ENCODE measurements at places on chromosomes 3 and 15. TPM values are rescaled to one million over a fixed set of nuclear protein-coding genes. Genes with fewer than 3 reads are reported as not detected.
A peak's percentile ranks its signal among the peaks of the same experiment; 100 is the strongest.

GRCh38 chr3:11282250-11283138 is 10.3 kb downstream of the ATG7 start:
- H3K36me3 ChIP-seq = no peaks in the 10 kb centered on the region
- H3K4me1 ChIP-seq = no peaks in the 10 kb centered on the region
- H3K4me3 ChIP-seq = no peak overlapping the region
- no peak for DNase-seq

GRCh38 chr3:156825795-156826143 is 384 bp upstream of the LEKR1 start:
- no peaks in the 10 kb centered on the region for H3K36me3 ChIP-seq
- H3K4me3 ChIP-seq = peak overlapping the region; percentile 52
- peaks cover 21% of the 10 kb centered on the region for H3K4me1 ChIP-seq
- no peaks in the 10 kb centered on the region for H3K27me3 ChIP-seq

GRCh38 chr15:83613714-83614113 is 40.2 kb upstream of the ADAMTSL3 start:
- H3K27ac ChIP-seq = no peak overlapping the region
- H3K36me3 ChIP-seq = no peaks in the 10 kb centered on the region
- H3K27me3 ChIP-seq = no peaks in the 10 kb centered on the region
- no peak overlapping the region for H3K4me3 ChIP-seq
- no peak for DNase-seq

GRCh38 chr3:197189623-197190022 is 108.8 kb downstream of the DLG1 start:
- H3K27me3 ChIP-seq = no peaks in the 10 kb centered on the region
- H3K4me1 ChIP-seq = peaks cover 14% of the 10 kb centered on the region
- no peak overlapping the region for H3K4me3 ChIP-seq

GRCh38 chr15:60583946-60584345 is 105.0 kb upstream of the ICE2 start:
- H3K27me3 ChIP-seq = no peaks in the 10 kb centered on the region
- H3K36me3 ChIP-seq = peaks cover 1% of the 10 kb centered on the region
- peak; percentile 71 for DNase-seq
- H3K4me3 ChIP-seq = no peak overlapping the region

DNA sequence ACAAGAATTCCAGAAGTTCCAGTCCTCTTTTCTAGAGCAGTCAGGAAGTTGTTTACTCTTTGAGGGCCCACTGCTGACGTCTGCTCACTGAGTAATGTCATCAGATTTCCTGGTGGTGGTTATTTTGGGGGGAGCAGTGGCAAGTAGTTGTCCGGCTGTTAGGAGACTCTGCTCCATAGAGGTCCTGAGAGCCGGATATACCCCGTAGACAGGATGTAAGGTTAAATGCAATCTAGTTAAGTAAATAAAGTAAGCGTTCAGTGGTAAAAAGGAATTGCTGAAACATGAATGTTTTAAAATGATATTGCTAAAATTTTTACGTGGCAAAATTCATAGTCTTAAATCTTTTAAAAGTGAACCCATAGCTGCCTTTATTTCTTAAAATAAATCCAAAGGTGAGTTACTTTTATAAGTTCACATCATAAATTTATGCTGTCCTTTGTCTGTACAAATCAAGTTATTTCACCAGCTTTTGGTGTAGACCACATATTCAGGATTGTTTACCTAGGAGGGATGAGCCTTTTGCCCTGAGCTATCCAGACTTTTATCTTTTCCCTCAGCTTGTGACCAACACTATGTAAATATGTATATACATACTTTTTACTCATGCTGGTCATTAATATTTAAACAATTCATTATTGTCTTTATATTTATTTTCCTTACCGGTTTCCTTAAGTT is 65.8 kb downstream of the PDE8A start:
- no peaks in the 10 kb centered on the region for H3K36me3 ChIP-seq
- H3K4me1 ChIP-seq = peaks cover 16% of the 10 kb centered on the region
- no peak for DNase-seq

DNA sequence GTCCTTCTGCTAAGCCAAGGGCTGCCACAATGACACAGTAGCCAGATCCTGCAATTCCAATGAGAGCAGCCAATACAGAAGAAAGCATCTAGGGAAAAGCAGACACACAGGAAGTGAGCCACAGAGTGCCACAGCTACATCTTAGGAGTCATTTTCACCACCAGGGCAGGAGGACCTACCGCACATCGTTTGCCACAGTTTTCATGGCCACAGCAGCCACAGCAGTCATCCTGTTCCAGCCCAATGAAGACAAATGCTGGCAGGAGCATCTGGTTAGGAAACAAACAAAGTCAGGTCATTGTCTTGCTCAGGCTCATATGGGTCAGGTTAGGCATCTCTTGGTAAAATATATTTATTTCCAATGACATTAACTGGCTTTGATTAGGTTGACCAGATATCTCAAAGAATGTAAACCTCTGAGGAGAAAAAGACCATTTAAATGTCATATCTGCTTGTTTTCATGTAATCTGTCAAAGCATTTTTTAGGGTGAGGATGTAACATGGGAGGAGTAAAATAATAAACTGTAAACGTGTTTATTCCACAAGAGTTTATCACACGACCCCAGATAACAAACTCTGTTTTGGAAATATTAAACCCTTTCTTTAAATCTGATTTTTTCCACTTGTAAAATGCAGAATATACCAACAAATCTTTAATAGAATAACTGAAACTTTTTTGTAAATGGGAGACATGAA is 1.8 kb downstream of the TM4SF1 start:
- no peak overlapping the region for H3K27ac ChIP-seq
- H3K4me3 ChIP-seq = peak overlapping the region; percentile 14
- peaks cover 2% of the 10 kb centered on the region for H3K36me3 ChIP-seq
- no peaks in the 10 kb centered on the region for H3K27me3 ChIP-seq
- peaks cover 55% of the 10 kb centered on the region for H3K4me1 ChIP-seq

- H3K36me3 ChIP-seq = no peaks in the 10 kb centered on the region
- H3K27ac ChIP-seq = peak overlapping the region; percentile 93
- H3K4me3 ChIP-seq = peak overlapping the region; percentile 94
- no peaks in the 10 kb centered on the region for H3K27me3 ChIP-seq
- H3K4me1 ChIP-seq = 0 out of 2 replicates have a peak, but pooled peaks cover 4% of the 10 kb centered on the region
Measured at GRCh38 chr3:113018536-113019181, 27.9 kb downstream of the GTPBP8 start.

GRCh38 chr3:7518456-7518855 is 657.5 kb downstream of the GRM7 start:
- no peak for DNase-seq
- no peak overlapping the region for H3K4me3 ChIP-seq
- no peak overlapping the region for H3K27ac ChIP-seq
- H3K4me1 ChIP-seq = no peaks in the 10 kb centered on the region

GRCh38 chr3:33659856-33660434 is 58.1 kb downstream of the CLASP2 start:
- H3K36me3 ChIP-seq = no peaks in the 10 kb centered on the region
- H3K27ac ChIP-seq = no peak overlapping the region
- no peaks in the 10 kb centered on the region for H3K27me3 ChIP-seq
- H3K4me1 ChIP-seq = no peaks in the 10 kb centered on the region

DNA sequence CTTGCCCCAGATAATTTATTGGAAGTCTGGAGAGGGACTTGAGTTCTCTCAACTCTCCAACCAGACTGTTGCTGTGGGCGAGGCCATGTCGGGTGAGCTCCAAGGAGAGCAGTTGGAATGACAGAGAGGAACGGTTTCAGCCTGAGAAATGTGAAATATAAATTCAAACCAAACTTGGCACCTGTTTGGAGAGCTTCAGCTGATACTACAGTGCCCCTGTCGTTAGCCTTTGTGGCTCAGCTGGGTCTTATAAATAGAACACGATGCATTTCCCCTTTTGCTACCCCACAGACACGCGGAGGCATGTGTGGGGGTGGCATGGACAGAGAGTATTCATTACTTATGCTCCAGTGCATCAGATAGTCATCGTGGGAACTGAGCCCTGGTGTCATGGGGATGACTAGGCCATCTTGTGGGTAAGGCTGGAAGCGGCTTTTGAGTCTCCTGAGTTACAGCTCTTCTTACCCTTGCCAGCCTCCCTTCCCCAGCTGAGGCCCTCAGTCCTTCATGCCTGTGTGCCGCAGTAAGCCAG is 15.6 kb downstream of the SMAD3 start:
- H3K36me3 ChIP-seq = no peaks in the 10 kb centered on the region
- no peak overlapping the region for H3K27ac ChIP-seq
- H3K4me3 ChIP-seq = no peak overlapping the region
- H3K27me3 ChIP-seq = no peaks in the 10 kb centered on the region
- peaks cover 27% of the 10 kb centered on the region for H3K4me1 ChIP-seq

DNA sequence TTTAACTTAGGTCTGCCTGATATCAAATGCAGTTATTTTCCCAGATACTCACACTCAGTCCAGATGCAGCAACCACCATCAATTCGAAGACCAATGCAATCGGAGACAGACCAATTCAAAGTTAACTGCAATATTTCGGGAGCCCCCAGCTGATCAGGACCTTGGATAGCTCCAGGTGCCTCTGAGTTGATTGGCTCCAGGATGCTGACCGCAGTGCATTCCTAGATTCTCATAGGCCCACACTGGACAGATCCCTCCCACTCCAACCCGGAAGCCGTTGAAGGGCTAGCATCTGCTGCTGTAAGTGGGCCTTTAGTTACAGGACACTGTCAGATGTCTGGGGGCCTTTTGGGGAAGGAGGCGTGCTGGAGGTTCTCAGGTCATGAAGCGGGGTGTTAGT is 89.5 kb upstream of the ATP2B2 start:
- no peak overlapping the region for H3K4me3 ChIP-seq
- H3K27ac ChIP-seq = no peak overlapping the region
- no peaks in the 10 kb centered on the region for H3K36me3 ChIP-seq

GRCh38 chr3:186854146-186854545 is 11.6 kb downstream of the ADIPOQ start:
- no peaks in the 10 kb centered on the region for H3K4me1 ChIP-seq
- no peak overlapping the region for H3K27ac ChIP-seq
- H3K36me3 ChIP-seq = no peaks in the 10 kb centered on the region
- DNase-seq = no peak

GRCh38 chr15:63025460-63025859 is 17.1 kb upstream of the TPM1 start:
- peaks cover 4% of the 10 kb centered on the region for H3K4me1 ChIP-seq
- no peak overlapping the region for H3K4me3 ChIP-seq
- no peak overlapping the region for H3K27ac ChIP-seq
- no peak for DNase-seq

- no peaks in the 10 kb centered on the region for H3K27me3 ChIP-seq
- no peaks in the 10 kb centered on the region for H3K36me3 ChIP-seq
- no peak for DNase-seq
- no peak overlapping the region for H3K27ac ChIP-seq
- no peak overlapping the region for H3K4me3 ChIP-seq
Measured at GRCh38 chr15:74402873-74403587, 30.7 kb downstream of the SEMA7A start.

GRCh38 chr3:177431525-177432176 is 234.4 kb upstream of the TBL1XR1 start:
- peaks cover 9% of the 10 kb centered on the region for H3K4me1 ChIP-seq
- H3K27ac ChIP-seq = no peak overlapping the region

DNA sequence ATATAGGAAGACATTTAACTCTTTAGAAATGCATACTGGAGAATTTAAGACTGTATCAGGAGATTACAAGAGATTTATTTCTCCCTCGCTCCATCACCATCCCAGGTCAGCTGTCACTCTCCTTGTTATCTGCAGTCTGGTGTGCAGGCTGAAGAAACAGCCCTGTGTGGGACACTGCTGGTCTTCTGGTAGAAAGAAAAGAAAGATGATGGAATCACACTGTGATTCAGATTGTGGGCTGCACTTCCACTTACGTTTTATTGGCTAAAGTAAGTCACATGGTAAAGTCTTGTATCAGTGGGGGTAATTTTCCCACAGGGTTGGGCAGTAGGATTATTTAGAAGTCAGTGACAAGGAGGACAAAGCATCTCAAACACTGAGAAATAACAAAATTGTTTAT is 18.1 kb upstream of the ATP1B3 start:
- no peak overlapping the region for H3K27ac ChIP-seq
- no peak for DNase-seq
- H3K4me1 ChIP-seq = no peaks in the 10 kb centered on the region

Gene MAP1A
- 0.88 TPM for total RNA-seq

Gene PGBD4
- total RNA-seq = 1.5 TPM

Gene MED12L
- total RNA-seq = 21.5 TPM

Gene ITIH3
- 0.23 TPM for total RNA-seq

Gene TTC21A
- 6.9 TPM for total RNA-seq

Gene TICRR
- 24.1 TPM for total RNA-seq

Gene NEK10
- 0.39 TPM for total RNA-seq

Gene CCR8
- total RNA-seq = not detected

Gene GLDN
- 0.82 TPM for total RNA-seq

All from Caco-2 (cell line).